ENCODE measurements at places on chromosomes 1 and 21.
A peak's percentile ranks its signal among the peaks of the same experiment; 100 is the strongest.

GRCh38 chr21:38965241-38965640 is 159.5 kb downstream of the ETS2 start:
- H3K4me1 ChIP-seq: no peaks in the 10 kb centered on the region
- H3K4me3 ChIP-seq: no peak overlapping the region
- DNase-seq: no peak
- H3K27me3 ChIP-seq: no peaks in the 10 kb centered on the region

GRCh38 chr1:226951286-226952117 is 11.4 kb downstream of the COQ8A start:
- H3K27ac ChIP-seq: no peak overlapping the region
- no peaks in the 10 kb centered on the region for H3K27me3 ChIP-seq
- no peak overlapping the region for H3K4me3 ChIP-seq
- peaks cover 8% of the 10 kb centered on the region for H3K36me3 ChIP-seq

- no peak overlapping the region for H3K27ac ChIP-seq
- H3K36me3 ChIP-seq: no peaks in the 10 kb centered on the region
- H3K4me3 ChIP-seq: peak overlapping the region; percentile 3
- no peaks in the 10 kb centered on the region for H3K27me3 ChIP-seq
Observed at GRCh38 chr1:31625561-31626222, 8.2 kb downstream of the HCRTR1 start.

GRCh38 chr1:43311521-43311920 is 10.7 kb downstream of the TIE1 start:
- no peak overlapping the region for H3K27ac ChIP-seq
- no peaks in the 10 kb centered on the region for H3K36me3 ChIP-seq
- H3K4me3 ChIP-seq: no peak overlapping the region
- no peak for DNase-seq
- H3K4me1 ChIP-seq: no peaks in the 10 kb centered on the region
- no peaks in the 10 kb centered on the region for H3K27me3 ChIP-seq

GRCh38 chr1:184945678-184946412 is 28.5 kb downstream of the NIBAN1 start:
- no peaks in the 10 kb centered on the region for H3K36me3 ChIP-seq
- H3K27ac ChIP-seq: no peak overlapping the region
- H3K4me1 ChIP-seq: no peaks in the 10 kb centered on the region
- DNase-seq: no peak

DNA sequence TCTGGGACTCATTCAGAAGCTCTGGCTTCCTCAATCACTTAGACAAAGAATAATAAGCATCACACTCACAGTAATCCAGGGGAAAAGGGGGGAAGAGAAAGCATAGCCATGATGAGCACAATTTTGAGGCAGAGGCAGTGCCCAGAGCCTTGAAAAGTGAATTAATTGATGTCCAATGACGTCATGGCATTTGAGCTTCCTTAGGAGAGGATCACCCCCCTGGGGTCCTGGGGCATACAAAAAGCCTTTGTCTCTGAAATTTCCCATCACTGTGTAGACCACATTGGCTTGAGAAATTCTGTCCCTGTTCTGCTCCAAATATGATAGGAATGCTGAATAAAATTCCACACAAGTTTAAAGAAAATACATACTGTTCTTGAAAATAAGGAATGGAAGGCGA is 84.3 kb upstream of the COA6 start:
- peaks cover 14% of the 10 kb centered on the region for H3K27me3 ChIP-seq
- no peak overlapping the region for H3K27ac ChIP-seq
- peaks cover 17% of the 10 kb centered on the region for H3K36me3 ChIP-seq
- DNase-seq: no peak
- no peak overlapping the region for H3K4me3 ChIP-seq

GRCh38 chr1:156601892-156602291 is 613 bp upstream of the GPATCH4 start:
- no peaks in the 10 kb centered on the region for H3K27me3 ChIP-seq
- peak overlapping the region; percentile 98 for H3K27ac ChIP-seq
- peaks cover 23% of the 10 kb centered on the region for H3K36me3 ChIP-seq
- no peak for DNase-seq

DNA sequence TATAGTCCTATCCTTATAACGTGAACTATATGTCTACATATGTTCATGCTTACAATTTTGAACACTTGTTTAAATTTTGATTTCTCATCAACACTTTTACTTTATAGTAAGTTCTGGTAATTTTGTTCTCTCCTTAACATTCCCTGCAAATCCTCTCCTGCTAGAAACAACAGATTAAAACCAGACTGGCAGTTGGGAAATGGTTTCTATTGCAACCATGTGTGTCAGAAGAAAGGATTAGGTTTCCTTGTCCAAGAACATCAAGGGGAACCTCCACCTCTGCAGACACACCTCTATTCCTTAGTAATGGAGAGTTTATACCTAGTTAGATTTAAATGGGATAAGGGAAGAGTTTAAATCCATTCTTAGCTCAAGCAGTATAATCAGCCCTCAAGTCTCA is 3.3 kb upstream of the WARS2 start:
- no peaks in the 10 kb centered on the region for H3K27me3 ChIP-seq
- DNase-seq: no peak
- no peaks in the 10 kb centered on the region for H3K36me3 ChIP-seq
- H3K4me3 ChIP-seq: no peak overlapping the region
- no peak overlapping the region for H3K27ac ChIP-seq

DNA sequence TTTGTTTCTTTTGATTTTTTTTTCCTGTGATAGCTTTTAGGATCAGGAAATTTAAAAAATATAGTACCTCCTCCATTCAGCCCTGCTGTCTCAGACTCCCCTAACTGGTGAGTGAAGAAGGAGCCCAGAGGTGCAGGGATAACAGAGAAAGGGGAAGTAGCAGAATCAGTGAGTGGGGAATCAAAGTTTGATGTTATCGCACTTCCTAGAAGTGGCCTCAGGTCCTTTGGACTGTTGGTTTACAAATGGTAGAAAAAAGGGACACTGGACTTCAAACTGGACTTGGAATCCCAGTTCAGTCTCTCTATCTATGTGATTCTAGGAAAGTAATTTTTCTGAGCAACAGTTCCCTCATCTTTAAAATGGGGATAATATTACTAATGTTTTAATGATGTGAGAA is 99.5 kb downstream of the FGGY start:
- H3K27me3 ChIP-seq: no peaks in the 10 kb centered on the region
- H3K4me1 ChIP-seq: peaks cover 7% of the 10 kb centered on the region
- no peak for DNase-seq
- H3K27ac ChIP-seq: peak overlapping the region; percentile 17
- H3K4me3 ChIP-seq: no peak overlapping the region
